ENCODE measurements at places on chromosomes 2 and 18.

GRCh38 chr2:228698963-228699362 is 517.5 kb upstream of the SPHKAP start:
- no peak for DNase-seq

GRCh38 chr2:192059266-192059665 is 135.5 kb downstream of the TMEFF2 start:
- no peak for DNase-seq

- no peak for DNase-seq
Measured at GRCh38 chr2:170598067-170598395, 117.1 kb upstream of the SP5 start.

- DNase-seq, result no peak
Measured at GRCh38 chr2:109065391-109065734, 63.6 kb upstream of the SH3RF3 start.

- DNase-seq, result no peak
Measured at GRCh38 chr18:42268186-42268725, 313.2 kb downstream of the PIK3C3 start.

DNA sequence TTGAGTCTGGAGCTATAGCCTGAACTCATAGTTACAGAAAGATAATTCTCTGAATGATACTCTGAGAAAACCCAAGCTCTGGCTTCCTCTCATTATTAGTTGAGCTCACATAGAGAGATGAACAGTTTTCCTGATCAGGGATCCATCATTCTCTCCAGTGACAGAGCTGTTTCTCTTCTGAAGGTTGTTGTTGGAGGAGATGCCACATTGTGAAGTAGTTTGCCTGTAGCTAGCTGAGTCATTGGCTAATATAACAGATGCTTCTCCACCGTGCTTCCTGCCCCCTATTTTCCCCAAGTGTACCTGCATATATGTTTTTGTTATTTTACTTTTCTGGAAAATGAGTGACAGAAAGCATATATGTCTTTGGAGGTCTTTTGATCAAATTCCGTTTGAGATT is 64.6 kb downstream of the OSBPL6 start:
- DNase-seq, result no peak

DNA sequence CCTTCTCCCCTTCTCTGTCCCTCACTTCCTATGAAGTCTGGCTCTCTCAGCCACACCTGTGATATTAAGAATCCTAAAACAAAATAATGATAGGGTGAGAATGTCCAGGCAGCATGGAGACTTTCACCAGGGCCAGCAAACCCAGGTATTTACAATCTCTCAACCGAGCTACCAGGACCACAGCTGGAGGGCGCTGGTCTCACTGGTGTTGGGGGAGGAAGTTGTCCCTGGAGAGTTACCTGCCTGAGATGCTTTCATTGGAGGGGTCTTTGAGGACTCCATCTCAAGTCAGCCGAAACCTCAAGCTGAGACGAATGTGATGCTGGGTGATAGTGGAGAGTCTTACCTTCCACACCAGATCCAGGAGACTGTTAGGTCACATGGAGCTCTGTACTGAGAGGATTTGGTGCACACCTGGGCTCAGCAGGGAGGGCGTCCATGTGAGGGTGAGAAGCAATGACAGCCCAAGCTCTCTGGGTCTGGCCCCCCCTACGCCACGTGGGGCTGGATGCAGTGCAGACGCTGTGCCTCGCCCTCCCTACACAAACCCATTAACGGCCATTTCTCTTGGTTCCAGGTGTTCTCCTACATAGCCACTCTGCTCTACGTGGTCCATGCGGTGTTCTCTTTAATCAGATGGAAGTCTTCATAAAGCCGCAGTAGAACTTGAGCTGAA is 27.4 kb downstream of the MAL start:
- DNase-seq, result no peak

DNA sequence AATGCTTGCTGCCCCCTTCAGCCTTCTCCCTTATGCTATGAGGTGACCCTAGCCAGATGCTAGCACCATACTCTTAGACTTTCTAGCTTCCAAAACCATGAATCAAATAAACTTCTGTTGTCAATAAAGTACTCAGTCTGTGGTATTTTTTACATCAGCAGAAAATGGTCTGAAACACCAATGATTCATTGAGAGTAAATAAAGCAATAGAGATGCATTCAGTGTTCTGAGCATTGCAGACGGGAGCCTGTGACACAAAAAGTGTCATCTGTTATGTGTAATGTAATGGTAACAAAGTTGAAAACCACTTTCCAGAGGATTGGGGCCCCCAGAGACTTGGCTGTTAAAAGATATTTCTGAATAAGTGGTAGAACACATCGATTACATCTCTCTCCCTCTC is 758.0 kb upstream of the NRXN1 start:
- no peak for DNase-seq

DNA sequence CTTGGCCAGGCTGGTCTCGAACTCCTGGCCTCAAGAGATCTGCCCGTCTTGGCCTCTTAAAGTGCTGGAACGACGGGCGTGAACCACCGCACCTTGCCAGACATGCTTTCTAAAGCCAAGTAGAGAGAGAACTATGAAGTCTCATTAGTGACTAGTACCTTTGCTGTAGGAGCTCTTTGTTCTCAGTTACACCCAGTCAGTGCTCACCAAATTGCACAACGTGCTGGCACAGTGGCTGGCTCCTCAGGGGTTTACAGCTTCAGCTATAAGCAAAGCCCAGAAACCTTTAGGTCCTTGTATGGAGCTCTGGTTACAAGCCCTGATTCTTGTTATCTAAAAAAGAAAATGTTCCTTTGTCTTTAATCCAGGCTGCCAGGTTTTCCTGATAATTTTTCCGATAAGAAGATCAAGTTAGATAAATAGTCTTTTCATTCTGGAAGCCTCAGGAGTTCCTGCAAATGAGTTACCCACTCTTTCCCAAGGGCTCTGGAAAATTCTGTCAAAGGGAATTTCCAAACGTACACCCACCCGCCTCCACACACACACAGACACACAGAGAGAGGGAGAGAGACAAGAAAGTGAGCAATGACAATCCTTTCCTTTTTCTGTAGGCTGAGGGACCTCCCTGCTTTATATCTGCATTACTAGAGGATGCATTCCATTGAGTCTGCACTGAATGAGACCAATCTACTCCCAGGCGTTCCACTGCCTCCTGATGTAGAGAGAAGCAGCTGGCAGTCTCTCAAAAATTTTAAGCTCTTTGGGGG is 100.2 kb upstream of the CSRNP3 start:
- DNase-seq, result no peak

- no peak for DNase-seq
Measured at GRCh38 chr2:42087137-42087856, 39.5 kb downstream of the PKDCC start.

DNA sequence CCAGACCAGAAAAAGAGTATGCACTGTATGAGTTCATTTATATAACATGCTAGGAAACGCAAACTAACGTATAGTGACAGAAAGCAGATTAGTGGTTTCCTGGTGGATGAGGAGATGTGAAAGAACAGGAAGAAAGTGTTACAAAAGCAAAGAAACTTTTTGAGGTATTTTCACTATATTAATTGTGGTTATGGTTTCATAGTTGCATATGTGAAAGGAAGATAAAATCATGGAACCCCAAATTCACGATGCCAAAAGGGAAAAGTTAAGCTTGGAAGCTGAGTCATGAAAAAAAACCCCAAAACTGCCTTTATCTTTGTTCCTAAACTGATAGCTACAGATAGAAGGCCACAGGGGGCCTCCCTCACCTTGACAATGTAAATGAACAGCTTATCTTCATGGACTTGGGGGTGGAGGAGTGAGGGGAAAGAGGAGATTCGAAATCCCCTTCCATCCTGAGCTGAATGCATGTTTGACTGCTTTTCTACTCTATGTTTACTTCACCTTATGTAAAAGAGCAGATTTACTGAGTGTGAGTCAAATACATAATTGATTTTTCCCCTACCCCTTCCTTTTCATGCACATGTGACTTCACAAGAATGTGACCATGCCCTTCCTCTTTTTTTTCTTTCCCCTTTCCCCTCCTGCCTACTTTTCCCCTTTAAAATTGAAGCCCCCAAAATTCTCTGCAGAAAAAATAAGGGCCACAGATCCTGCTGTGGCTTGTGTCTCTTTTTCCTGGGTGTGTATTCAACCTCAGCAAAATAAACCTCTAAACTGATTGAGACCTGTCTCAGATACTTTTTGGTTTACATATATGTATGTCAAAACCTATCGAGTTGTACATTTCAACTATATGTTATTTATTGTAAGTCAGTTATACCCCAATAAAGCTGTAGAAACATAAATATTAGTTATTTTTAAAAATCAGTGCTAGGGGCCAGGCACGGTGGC is 100.1 kb upstream of the TLK1 start:
- DNase-seq, result no peak

DNA sequence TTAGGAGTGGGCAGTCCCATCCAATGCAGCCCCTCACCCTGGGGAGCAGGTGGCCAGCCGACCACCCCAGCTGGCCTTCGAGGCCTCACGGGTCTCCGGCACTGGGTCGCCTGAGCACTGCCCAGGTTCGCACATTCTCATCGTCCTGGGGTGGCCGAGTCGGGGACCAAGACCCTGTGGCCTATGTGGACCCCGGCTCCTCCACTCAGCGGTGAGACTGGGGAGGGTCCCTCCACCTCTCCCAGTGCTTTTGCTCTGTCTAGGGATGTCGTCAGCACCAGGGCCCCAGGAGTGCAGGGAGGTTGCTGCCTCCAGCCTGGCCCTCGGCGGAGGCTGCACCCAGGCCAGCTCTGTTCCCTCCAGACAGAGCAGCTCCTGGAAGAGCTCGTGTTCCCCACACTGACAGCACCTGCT is 89.6 kb downstream of the TPO start:
- DNase-seq, result no peak

DNA sequence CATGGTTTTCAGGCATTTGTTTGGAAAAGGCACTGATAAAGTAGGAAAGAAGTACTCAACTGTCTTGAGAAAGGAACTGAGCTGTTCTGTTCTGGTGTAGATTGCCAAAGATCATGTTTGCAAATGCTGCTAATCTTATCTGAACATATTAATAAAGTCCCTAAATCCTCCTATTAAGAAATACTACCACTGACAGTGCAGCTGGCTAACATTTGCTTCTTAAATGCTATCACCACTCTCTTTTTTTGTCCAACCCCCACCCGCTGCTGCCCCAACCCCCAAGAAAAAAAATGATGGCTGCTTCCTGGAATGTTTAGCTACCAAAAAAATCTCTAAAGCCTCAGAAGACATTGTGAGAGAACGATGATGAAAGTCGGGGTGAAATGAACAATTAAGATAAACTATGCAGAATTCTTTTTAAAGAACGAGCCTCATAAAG is 130.7 kb downstream of the CCBE1 start:
- DNase-seq, result no peak

GRCh38 chr2:85777441-85777861 is 23.7 kb downstream of the ATOH8 start:
- DNase-seq, result no peak

DNA sequence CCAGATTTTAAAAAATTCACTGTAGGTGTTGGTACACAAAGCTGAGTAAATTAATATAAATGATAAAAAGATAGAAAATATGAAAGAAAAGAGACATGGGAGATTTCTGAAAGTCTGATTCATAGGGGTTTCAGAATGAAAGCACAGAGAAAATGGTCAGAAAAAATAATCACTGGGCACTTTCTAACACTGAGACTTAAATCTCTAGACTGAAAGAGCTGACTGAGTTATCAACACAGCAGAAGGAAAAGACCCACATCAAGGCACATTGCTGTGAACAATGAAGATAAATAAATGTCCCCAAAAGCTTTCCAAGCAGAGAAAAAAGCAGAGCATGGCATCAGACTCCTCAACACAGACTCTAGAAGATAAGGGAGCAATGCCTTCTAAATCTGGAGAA is 277.2 kb downstream of the BCL2 start:
- DNase-seq, result no peak

GRCh38 chr2:201621293-201621999 is 21.9 kb downstream of the TMEM237 start:
- DNase-seq, result no peak

GRCh38 chr2:45432406-45432805 is 178.7 kb downstream of the SRBD1 start:
- no peak for DNase-seq

GRCh38 chr2:64615844-64616536 is 37.7 kb downstream of the SERTAD2 start:
- DNase-seq, result no peak

All from T-helper 9 cell (primary cell).